ENCODE measurements at places on chromosomes 1 and 21.

GRCh38 chr1:71593523-71593922 is 512.7 kb upstream of the ZRANB2 start:
- no peak for DNase-seq

DNA sequence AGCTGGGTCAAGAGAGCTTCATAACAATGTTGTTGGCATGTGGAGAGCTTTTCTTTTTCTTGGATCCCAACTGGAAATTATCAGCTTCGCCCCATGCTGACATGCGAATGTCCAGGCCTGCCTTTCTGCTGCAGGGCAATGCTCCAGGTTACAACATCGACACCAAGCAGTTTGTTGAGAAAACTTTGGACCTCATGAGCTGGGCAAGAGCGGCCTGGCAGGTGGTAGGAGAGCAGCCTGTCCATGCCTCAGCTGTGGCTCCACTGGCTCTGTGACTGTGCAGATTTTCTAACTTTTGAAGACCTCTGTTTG is 41.4 kb downstream of the MTARC1 start:
- no peak for DNase-seq

- no peak for DNase-seq
These were observed 1577.0 kb downstream of the NCAM2 start for GRCh38 chr21:22575165-22575584.

DNA sequence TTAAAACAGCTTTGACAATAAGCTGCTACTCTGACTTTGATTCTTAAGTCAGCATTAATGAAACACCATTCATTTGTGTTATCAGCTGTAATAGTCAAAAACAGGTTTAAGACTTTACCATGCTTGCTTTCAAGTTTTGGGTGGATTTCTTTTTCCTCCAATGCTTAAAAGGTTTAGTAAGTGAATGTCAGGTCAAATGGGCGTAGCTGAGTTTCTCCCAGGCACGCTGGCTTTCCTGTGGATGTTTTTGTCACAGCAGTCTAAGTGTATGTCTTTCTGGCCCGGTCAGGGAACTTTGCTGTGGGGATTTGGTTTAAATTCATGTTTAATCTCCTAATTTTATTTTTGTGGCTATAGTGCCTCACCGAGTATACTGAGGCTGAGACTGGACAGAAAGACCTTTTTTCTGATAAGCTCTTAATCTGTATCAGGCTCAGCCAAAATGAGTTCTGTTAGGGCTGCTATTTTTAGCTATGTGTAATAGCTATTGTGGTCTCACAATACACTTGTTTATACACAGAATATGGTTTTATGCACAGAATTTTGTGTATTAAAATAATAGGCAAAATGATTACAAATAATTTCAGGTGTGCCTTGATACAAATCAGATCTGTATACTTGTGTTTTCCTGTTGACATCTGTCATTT is 292.8 kb downstream of the DISC1 start:
- no peak for DNase-seq

- no peak for DNase-seq
These were observed 144.3 kb upstream of the C1orf21 start for GRCh38 chr1:184242507-184242943.

GRCh38 chr1:16644193-16644481 is 22.6 kb downstream of the RNU1-3 start:
- DNase-seq, result no peak

DNA sequence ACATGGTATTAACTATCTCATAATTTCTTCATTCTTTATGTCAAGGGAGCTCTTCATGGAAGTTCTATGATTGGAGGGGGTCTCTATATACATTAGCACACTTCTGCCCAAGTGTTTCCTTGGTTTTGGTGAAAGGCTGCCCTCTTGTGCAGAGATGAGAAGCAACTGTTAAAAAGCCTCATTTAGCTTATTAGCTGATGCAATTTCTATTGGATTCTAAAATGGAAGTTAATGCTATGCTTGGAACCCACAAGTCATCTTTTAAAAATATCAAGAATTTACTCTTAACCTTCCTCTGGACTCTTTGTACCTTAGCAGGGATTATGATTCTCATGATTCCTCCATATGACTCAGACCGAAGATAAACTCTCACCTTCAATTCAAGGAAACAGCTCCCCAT is 328.9 kb downstream of the PTBP2 start:
- DNase-seq, result no peak

DNA sequence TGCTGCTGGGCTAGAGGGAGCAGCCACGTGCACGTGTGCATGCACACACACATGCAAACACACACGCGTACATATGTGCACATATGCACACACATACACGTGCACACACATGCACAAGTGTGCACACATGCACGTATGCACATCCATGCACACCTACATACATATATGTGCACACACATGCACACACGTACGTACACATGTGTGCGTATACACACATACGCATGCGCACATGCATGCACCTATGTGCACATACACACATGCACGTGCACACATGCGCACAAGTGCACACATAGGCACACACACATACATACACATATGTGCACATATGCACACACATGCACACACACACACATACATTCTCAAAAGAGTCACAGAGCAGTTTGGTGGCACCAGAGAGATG is 85.9 kb upstream of the SLC25A33 start:
- DNase-seq, result no peak

DNA sequence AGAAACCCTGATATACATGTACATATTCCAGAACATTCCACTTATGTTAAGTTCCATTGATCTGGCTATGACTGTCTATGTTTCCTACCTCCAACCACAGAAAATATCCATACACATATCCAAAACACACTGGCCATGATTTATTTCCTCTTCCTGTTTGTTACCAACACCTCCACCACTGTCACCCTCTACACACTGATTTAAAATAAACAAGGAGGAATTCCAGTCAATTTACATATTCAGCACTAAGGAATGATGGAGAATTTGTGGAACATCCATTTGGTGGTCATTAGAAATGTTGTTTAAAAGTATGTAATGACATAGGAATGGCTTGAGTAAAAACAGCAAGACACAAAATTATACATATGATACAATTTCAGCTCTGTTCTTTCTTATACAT is 5.5 kb upstream of the STX6 start:
- no peak for DNase-seq

- no peak for DNase-seq
These were observed 39.2 kb downstream of the EIF2B3 start for GRCh38 chr1:44947063-44947773.

GRCh38 chr1:8398086-8398485 is 80.2 kb downstream of the SLC45A1 start:
- DNase-seq, result no peak
